H9 (cell line): ENCODE measurements at places on chromosomes 5 and 9. TPM values are rescaled to one million over a fixed set of nuclear protein-coding genes. Genes with fewer than 3 reads are reported as not detected.
A peak's percentile ranks its signal among the peaks of the same experiment; 100 is the strongest.

DNA sequence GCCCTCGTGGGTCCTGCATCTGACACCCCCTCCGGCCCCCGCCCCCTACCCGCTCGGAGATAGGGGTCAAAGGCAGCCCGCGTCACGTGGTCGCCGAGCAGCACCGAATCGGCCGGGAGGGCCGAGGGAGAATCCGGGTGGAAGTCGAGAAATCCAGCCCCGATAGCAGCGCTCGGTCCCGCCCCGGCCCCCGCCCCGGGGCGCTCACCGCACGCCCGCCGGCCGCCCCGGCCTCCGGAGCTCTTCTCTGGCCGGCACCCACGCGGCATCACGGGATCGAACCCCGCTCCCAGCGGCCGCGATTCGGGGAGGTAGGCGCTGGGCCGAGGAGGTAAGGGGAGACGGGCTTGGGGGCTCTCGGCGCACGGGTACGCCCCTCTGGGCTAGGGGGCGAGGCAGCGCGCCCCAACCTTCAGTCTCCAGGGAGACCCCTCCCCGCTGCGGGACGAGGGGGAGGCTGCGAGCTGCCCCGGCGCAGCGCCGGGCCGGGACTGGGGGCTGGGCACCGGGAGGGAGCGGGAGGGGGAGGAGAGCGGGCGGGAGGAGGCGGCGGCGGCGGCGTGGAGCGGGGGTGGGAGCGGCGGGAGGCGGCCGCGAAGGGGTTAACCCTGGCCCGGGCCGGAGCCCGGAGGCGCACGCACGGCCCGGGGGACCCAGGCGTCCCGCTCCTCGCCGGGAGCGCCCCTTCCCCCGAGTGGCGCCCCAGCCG, 22.1 kb upstream of the NDST1 start:
- DNase-seq: peak; percentile 61

DNA sequence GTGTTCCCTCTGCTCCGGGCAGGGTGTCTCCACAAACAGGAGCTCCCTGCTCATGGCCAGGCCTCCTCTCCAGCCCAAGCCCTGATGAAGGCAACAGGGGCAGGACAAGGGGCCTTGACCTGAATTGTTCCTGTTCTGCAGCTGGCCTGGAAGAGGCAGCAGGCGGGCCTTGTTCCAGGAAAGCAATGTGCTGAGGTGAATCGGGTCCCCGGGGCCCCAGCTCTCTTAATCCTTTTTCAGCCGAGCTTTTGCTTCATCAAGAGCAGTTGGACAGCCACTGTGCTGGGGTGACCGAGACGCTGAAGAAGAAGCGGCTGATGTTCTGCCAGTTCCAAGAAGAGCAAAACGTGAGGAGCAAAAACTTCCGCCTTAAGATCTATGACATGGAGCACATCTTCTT, 41.4 kb downstream of the CCDC180 start:
- no peak for DNase-seq

- no peak for DNase-seq
Measured at GRCh38 chr9:5791870-5792269, 41.0 kb downstream of the ERMP1 start.

Gene COL15A1
- 0.15 TPM in 1 of 2 replicates, not detected in the other for total RNA-seq

Gene GPR151
- total RNA-seq: not detected in 2 replicates

Gene RAI14
- total RNA-seq: 118 and 127 TPM in 2 replicates

Gene TSLP
- total RNA-seq: 0.59 and 0.63 TPM in 2 replicates

Gene CAMK4
- total RNA-seq: 6.3 and 7.9 TPM in 2 replicates

Gene SHC3
- total RNA-seq: 1.3 and 1.8 TPM in 2 replicates
